ENCODE measurements at places on chromosomes 12 and 14.

GRCh38 chr12:6646276-6647082 lies 753 bp downstream of the ACRBP start:
- DNase-seq, result no peak

- no peak for DNase-seq
Observed at GRCh38 chr14:101603096-101603495, 41.8 kb downstream of the DIO3 start.

DNA sequence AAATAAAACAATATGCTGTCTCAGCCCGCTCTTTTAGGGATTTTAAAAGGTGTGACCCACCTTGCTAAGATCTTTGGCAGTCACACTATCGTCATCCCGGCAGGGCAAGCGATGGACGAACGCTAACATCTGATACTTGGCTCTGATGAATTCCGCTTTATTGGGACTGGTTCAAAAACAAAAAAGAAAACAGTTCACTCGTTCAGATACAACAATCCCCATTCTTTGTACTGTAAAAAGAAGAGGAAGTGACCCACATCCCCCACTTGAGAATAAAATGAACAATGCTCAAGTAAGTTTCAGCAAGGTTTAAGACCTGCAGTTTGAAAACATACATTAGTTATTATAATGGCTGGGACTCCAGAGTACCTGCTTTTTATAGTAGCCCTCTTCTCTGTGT lies 7.3 kb downstream of the GIT2 start:
- DNase-seq, result no peak

- DNase-seq, result no peak
Observed at GRCh38 chr12:53431187-53431586, 7.5 kb downstream of the AMHR2 start.

DNA sequence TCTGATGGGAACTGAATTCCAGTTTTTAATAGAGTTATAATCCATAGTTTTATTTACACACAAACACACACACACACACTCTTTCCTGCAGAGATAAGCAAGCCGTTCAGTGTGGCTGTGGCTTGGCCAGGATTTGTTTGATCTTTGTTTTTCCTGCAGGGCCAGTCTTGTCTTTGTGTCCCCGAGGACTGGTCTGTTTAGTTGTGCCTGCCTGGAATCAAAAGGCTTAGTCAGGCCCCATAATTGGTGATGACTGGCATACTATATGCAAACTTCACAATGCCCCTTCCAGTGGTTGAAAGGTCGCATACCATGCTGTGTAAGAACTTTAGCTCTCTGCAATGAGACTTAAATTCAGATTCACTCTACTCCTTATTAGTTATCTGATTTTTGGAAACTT lies 26.0 kb downstream of the WBP11 start:
- DNase-seq, result no peak

DNA sequence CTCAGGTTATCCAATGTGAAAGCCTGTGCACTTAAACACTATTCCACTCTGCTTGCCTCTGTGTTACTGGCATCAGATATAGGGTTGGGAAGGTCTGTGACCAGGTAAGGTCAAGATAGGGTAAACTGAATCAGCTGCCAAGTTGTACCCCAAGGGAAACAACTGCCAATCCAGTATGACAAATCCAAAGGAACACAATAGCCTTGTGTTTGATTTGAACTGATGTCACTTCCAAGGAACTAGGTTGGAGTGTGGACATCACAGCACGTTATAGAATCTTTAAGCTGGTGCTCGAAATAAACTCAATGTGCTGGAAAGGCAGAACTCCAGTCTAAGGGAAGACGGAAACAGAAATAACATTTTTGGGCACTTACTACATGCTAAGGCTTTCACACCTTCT lies 223.4 kb upstream of the BTG1 start:
- DNase-seq, result no peak
